Effector memory CD8-positive, alpha-beta T cell (primary cell): ENCODE measurements at places on chromosomes 6 and 20.

- no peak for DNase-seq
Measured at GRCh38 chr20:41393705-41394066, 27.1 kb upstream of the EMILIN3 start.

DNA sequence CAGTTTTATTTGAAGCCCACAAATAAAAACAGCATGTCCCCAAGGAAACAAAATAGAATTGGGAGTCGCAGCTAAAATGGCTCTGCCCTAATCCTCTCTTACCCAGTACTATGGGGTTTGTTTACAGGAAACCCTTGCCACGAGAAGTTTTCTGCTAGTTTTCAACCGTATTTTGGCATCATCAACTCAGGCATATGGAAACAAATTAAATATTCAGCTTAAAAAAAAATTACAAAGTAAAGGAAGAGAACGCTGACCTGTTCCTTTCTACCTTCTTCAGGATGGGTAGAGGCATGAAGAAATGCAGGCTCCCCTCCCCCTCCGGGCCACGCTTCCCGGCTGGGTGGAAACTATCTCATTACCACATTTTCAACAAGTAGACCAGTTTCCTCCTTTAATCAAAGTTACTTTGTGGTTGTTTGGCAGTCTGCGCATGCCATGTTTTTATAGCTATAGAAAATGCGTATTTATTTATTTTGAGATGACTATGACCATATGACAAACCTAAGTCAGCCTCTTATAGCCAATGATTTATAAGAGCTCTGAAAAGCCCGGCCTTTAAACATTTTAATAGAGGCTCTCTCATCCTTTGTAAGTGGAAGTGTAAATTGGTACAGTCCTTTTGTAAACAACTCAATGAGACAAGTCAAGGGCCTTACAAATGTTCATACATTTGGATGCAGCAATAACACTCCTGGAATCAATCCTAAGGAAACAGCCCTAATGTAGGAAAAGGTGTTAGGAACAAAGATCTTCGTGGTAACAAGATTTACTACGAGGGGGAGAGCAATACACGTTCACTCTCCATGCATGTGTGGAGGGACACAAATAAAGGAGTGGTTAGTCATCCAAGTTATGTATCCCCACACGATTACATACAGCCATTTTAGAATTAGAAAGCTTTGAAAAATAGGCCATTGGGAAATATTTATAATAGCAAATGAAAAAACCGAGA, 16.1 kb upstream of the ZNF217 start:
- peak; percentile 67 for DNase-seq

- no peak for DNase-seq
Measured at GRCh38 chr20:35237486-35237885, 11.0 kb downstream of the MMP24 start.

GRCh38 chr6:17392978-17393891, at the start of gene CAP2:
CAP2 (plus strand) TSS chr6:17393595; CDS start chr6:17421556, 27,961 bp downstream.
- no peak for DNase-seq

- no peak for DNase-seq
Measured at GRCh38 chr6:99014061-99014460, 66.3 kb upstream of the FBXL4 start.

DNA sequence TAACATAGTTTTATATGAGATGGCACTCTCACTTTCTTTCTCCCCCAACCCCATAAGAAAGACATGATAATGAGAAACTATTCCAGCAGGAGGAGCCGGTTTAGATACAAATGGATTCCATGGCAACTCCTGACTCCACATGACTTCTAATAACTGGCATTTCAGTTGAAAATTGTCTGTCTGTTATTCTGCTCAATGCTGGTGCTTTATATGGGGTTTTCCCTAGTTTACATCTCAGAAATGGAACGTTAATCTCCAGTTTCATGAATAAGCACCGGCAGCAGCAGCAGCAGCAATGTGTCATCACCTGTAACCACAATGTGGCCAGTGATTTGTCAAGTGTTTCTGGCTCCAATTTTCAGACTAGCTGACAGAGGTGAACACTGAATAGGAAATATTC, 8.0 kb upstream of the SIM1 start:
- no peak for DNase-seq

GRCh38 chr6:141140905-141141304, 991.8 kb upstream of the GJE1 start:
- no peak for DNase-seq

- no peak for DNase-seq
Measured at GRCh38 chr20:43710370-43711044, 16.3 kb downstream of the GTSF1L start.

GRCh38 chr20:23142162-23143050, 56.3 kb upstream of the CD93 start:
- DNase-seq = no peak

DNA sequence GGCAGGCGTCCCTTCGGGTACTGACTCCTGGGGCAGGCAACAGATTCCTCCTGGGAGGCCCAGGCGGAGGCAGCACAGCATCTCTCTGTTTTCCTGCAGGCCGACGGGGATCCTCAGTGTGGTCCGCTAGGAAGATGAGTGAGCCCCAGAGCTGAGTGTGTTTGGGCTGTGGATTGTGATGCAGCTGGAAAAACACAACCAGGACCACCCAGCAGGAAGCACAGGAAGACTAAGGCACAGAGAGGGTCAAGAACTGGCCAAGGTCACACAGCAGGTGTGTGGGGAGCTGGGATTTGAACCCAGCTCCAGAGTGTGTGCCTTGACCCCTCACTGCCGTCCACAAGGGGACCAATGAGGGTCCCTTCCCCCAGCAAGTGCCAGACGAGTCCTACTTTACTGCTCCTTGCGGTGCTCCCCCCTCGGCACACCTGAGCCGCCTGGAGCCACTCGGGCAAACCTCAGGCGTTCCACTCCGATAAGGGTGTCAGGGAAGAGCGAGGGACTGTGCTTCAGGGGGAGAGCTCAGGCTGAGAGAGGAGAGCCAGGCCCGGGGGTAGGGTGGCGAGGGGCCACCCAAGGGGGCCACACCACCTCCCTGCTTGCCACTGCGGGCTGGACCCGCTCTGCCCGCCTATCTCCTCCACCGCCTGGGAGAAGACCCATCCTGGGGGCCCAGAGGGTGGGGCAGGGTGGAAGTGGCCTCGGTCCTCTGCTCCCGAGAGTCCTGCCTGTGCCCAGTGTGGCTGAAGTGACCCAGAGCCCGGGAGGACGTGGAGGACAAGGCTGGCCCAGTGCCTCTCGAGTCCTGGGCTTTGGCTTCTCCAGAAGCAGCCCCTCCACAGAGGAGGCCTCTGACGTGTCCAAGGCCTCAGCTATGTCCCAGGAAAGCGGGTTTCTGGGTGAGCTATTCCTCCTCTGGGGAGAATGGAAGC, 63.3 kb downstream of the YTHDF1 start:
- DNase-seq = no peak
